ENCODE measurements at places on chromosomes 7 and 10.

- no peak for DNase-seq
These were observed 13.3 kb downstream of the PARP12 start for GRCh38 chr7:140049339-140050024.

GRCh38 chr10:91462423-91462822 lies 52.3 kb downstream of the HECTD2 start:
- no peak for DNase-seq

DNA sequence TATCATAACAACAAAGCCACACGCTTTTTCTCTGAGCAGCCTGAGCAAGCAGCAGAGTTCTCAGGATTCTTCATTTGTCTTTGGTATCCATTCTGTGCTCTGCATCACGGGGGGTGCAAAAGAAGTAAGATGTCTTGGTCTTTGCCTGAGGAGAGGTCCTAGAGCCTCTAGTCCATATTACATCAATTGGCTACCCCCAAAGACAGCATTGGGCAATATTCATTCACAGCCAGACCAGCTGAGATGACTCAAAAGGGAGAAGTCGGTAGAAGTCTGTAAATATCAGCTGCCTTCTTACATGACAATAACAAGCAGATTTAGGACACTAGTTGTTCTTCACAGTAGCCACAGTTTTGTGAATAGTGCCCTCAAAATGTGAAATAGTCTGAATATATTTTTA lies 66.6 kb downstream of the FZD1 start:
- no peak for DNase-seq

DNA sequence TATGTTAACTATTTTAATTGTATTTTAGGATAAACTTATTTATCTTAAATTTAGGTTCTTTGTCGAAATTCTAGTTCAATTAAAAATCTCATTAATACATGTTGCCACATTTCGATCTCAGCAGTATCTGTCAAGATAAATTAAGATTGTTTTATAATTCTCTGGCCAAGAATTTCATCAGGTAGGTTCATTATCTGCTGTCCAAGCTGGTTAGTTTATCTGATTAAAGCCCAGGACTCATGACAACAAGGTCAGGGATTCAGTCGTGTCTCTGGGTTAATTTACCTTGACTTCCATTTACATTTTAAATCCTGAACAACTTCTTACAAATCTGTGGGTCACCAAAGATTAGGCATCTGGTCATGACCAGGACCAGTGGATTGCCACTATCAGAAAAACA lies 7.6 kb downstream of the STEAP4 start:
- DNase-seq: no peak

- DNase-seq: no peak
These were observed 71.8 kb downstream of the SEMA3A start for GRCh38 chr7:84122582-84123360.

GRCh38 chr7:123639631-123640030 lies 16.0 kb upstream of the LMOD2 start:
- no peak for DNase-seq

DNA sequence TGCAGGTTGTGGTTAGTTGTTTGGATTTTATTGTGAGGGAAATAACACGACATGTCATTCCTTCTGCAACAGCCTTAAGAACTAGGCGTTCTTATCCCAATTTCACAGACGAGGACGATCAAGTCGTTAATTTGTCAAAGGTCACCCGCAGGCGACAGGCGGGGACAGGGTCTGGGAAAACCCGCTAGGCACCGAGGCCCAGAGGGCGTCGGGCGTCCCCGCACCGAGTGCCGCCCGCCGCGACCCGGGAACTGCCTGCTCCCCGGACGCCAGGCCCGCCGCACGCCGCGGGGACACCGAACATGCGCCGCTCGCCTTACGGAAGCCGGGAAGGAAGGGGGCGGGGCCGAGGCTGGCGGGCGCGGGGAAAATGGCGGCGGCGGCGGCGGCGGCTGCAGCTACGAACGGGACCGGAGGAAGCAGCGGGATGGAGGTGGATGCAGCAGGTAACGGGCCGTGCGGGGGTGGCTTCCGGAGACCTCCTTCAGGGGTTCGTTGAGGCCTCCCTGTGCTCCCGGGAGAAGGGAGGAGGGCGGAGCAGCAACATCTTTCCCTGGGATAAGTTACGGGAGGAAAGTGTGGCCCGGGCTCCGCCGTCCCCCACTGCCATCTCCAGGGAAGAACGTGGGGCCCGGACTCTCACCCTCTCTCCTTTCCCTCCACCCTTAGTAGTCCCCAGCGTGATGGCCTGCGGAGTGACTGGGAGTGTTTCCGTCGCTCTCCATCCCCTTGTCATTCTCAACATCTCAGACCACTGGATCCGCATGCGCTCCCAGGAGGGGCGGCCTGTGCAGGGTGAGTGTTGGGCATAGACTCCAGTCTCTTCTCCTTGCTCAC lies at the start of gene COPS6:
Gene COPS6 (plus strand): TSS at position 349 of the 837 bp plus-strand sequence. CDS start 22 bp downstream, at position 371.
- DNase-seq: peak; percentile 82

- peak; percentile 17 for DNase-seq
These were observed 37.1 kb downstream of the PRKCQ start for GRCh38 chr10:6542999-6543430.

- no peak for DNase-seq
These were observed at the start of gene ADAMTS14 for GRCh38 chr10:70672165-70673042. ADAMTS14 (plus strand) TSS chr10:70672506; CDS start chr10:70672803, 297 bp downstream.

- no peak for DNase-seq
These were observed 78.0 kb downstream of the PRR15 start for GRCh38 chr7:29641651-29642050.

GRCh38 chr10:46033602-46034011 lies 3.2 kb upstream of the NCOA4 start:
- DNase-seq: no peak

- no peak for DNase-seq
These were observed 115.8 kb downstream of the ARHGAP22 start for GRCh38 chr10:48489099-48489498.

DNA sequence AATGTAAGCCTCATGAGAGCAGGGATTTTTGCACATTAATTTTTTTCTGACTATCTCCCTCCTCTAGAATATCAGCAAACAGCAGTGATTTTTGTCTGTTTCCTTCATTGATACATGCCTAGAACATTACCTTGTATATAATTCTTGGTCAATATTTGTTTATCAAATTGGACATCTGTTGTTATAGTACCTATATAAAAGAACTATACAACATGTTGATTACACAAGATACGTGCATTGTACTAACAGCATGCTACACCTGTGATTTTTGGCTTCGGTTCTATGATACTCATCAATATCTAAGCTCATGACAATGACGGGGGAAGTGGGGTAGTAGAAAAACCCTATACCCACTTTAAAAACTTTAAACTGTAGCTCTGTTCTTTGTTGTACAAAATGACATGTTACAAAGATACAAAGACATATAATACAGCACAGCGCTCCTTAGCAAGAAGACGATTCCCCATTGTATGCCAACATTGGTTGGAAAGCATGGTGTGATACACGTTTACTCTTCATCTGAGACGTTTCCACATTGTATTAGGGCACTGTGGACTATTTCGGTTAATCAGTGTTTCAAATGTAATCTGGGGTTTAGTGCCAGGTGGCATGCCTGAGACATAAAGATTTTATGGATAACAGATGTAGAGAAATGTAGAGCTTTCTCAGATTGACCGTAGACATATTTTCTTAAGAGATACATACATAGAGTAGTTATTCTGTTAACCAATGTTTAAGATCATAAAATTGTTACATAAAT lies 70.5 kb upstream of the FOXP2 start:
- no peak for DNase-seq

DNA sequence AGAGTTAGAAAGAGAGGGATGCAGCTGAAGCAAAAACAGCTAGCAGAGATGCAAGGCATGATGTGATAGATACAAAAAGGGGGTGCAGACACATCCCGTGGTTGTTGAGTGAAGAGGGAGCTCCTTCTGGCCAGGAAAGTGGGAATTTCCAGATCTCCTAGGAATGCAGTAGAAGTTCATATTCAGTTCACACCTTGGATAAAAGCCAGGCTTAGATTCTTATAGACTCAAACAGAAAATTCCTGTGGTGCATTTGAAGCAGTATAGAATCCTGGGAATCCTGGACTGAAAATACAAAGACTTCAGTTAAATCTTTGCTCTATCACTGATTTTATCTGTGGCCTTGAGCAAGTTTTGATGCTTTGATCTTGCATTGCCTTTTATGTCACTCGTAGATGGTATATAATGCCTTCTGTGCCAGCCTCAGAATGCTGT lies 33.9 kb downstream of the SGPL1 start:
- no peak for DNase-seq

DNA sequence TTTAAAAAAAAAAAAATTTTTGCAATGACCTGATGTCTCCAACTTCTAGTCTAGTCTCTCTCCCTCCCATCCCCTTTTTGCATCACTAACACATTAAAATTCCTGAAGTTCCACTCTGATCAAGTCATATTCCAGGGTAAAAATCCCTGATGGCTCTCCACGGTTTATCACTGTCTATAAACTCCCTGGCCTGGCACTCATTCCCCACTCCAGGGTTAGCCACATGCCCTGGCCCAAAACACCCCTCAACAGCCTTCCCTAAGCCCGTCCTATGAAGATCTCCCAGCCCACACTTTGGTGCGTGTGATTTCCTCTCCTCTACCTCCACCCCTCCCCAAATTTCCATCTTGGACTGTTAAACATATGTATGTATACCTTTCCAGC lies 125.4 kb downstream of the JAZF1 start:
- no peak for DNase-seq

DNA sequence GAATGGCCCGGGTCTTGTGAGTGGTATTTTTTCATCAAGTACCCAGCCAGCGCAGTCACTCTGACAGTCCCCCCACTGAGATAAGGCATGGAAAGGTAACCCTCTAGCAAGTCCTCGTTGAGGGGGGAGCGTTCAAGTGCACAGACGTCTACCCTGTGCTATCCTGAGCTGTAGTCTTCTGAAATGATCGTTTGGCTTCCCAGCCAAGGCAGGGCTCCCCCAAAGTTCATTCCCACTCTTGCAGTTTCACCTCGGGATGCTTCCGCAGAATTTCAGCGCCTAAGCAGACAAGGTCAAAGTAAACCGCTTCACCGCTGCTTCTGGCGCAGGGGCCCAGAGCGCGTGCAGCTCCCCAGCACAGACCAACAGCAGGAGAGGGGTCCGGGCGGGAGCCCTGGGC lies 1.8 kb downstream of the INSYN2A start:
- no peak for DNase-seq

DNA sequence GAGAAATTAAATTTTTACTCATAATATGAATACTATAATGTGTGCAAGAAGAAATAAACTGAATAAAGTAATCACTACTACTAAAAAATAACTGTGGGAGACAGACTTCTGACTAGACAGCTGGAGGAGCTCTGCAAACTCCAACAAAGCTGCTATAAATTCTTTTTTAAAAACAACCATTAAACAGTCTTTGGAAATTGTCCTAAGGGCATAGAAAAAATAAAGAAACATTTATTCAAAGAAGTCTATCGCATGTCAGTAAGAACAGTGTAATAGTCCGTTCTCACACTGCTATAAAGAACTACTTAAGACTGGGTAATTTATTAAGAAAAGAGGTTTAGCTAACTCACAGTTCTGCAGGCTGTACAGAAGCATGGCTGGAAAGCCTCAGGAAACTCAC lies 56.0 kb downstream of the ZPBP start:
- DNase-seq: no peak

DNA sequence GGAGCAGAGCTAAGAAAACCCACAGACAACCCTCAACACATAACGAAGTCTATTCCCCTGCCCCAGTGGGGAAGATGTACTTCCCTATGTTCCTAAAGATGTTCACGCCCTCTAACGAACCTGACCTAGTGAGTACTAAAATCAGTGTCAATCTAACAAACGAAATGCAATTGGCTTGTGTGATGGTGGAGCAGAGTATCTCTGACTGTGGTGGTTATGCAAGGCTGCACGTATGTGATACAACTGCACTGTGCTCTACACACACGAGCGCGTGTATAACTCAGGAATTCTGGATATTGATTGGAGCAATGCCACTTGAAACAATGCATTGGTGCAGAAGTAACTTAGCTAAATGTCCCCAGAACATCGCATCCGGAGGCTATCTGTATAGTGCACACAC lies 1.3 kb downstream of the ANKRD16 start:
- no peak for DNase-seq

DNA sequence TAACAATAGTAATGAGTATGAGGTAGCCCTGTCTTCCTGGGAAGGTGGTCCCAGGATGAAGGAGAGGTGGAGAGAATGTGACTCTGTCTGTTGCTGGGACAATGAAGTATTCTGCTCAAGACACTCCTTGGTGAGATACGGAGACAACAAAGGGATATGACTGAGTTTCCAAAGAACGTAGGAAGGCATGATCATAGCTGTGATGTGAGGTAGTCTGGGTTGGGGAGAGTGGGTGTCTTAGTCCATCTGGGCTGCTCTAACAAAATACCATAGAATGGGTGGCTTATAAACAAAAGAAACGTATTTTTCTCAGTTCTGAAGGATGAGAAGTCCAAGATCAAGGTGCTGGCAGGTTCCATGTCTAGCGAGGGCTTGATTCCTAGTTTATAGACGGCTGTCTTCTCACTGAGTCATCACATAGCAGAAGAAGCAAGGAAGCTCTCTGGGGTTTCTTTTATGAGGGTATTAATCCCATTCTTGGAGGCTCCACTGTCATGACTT lies 84.9 kb upstream of the RHOBTB1 start:
- no peak for DNase-seq

DNA sequence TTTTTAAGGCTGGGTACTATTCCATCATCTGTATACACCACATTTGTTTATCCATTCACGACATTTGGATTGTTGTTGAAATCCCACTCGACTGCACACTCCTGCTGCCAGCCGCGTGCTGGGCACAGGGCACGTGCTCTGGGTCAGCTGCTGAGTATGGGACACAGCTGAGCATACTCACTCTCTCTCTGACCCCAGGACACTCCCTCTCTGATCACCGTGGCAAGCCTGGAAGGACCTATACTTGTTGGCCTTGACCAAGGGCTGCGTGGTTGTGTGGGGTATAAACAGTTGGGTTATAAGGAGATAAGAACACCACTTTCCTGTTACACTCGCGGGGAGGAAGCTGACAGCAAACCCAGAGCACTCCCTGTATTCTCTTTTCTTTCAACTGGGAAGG lies 153.0 kb upstream of the RHEB start:
- DNase-seq: no peak

DNA sequence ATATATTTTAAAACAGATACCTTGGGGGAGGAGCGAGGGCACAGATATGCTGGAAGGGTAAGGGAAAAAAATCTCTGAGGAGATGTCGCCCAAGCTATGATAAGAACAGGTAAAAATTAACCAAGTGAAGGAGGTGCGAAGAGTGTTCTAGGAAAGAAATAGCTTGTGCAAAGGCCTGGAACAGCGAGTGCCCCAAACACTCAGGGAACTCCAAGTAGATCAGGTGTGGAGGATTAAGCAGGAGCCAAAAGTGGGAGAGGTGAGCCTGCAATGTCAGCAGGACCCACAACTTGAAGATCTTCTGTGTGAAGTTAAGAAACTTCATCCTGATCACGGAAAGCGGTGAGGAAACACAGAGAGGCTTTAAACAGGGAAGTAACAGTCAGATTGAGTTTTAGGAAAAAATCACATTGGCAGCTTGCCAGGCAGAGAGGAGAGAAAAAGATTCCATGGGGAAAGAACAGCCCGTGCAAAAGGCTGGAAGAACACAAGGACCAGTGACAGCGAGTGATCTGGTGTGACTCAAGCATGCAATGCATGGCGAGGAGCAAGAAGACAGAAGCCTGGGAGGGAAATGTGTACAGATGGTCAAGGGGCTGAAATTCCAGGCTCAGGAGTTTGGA lies 30.7 kb downstream of the FGF8 start:
- no peak for DNase-seq

- no peak for DNase-seq
These were observed 60.3 kb upstream of the SP4 start for GRCh38 chr7:21367537-21367936.

- DNase-seq: no peak
These were observed 97.3 kb downstream of the DGKB start for GRCh38 chr7:14805105-14805719.

GRCh38 chr7:127862525-127862924 lies 168.7 kb downstream of the LRRC4 start:
- no peak for DNase-seq
